ENCODE measurements at places on chromosomes 5 and 9.
A peak's percentile ranks its signal among the peaks of the same experiment; 100 is the strongest.

GRCh38 chr5:94113-94892 is 2.3 kb downstream of the PLEKHG4B start:
- no peak for DNase-seq

GRCh38 chr5:150534811-150535210 is 26.9 kb downstream of the NDST1 start:
- no peak for DNase-seq

DNA sequence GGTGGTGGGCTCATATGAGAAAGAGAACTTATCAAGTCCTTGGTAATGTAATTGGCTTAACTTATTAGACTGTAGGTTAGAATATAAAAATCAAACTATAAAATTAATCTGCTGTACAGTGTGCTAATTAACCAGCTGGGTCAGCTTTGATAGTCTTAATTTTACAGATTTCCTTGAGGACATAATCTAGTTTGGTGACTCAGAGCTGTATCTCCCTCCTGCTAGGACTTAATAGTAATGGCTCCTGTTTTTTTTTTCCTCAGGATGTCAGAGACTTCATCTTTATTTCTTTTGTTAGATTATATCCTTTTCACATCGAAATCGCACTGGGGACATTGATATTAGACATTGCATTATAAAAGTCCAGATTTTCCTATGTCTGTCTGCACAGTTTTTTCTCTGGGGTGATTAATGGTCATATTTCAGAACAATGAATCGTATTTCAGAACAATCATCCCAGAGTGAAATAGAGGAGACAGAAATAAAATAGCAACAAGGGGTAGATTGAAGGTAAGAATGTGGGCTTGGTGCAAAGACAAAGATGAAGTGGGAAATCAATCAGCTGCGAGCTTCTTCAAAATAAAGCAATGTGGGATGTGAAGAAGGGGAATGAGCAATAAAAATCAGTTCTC is 346.4 kb upstream of the RIOK2 start:
- DNase-seq = no peak

DNA sequence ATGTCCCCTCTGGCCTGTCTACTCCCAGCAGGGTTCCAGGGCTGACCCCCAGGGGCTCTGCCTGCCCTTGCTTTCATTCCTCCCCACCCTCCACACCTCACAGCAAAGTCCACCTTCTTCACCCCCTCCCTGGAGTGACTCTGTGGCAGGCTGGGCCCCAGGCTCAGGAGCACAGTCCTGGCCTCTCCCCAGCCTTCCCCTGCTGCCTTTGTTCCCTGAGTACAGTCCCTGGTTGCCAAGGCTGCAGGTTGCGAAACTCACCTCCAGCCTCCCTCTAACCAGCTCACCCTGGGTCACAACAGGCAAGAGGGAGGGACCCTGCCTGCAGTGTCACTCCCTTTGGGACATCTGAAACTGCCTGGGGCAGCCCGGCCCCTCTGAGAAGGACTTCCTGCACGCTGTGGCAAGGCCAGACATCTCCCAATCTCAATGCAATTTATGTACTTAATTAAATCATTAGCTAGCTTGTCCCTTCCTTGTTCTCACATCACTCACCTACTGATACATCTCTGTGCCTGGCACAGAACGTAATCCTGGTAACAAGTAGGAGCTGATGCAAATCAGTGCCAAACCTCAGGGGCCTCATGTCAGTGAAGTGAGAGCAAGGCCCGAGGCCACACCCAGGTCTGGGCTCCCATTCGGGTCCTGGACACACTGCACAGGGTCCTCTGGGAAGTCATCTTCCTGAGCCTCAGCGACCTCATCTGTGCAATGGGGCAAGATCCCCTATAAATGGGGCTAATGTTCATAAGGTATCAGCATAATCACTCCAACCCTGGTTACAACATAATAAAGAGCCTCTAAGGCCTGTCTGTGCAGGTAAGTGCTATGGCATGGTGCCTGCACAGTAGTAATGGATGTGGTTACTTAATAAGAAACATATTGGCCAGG is 27.3 kb upstream of the TRIM14 start:
- DNase-seq = peak; percentile 38

- DNase-seq = no peak
Measured at GRCh38 chr5:168681556-168682183, 102.5 kb upstream of the PANK3 start.

DNA sequence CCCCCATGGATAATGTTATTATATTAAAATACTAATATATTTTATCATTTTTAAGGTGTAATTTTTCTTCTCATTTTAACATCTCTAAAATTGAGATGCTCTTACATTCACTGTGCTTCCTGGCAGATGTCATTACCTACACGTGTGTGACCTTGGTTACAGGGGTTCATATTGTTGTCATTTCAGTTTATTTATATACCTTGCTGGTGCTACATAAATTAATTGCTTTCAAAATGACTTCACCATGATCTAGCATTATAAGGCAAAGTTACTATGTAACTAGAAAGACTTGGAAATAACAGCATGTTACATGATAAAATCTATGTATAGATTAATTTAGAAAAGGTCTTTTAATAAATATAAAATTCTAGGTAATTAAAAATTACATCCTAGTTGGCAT is 60.9 kb downstream of the ARHGEF28 start:
- DNase-seq = no peak

- no peak for DNase-seq
Measured at GRCh38 chr5:24226479-24226878, 418.3 kb downstream of the CDH10 start.

- DNase-seq = no peak
Measured at GRCh38 chr5:131525805-131526204, 109.2 kb downstream of the RAPGEF6 start.

DNA sequence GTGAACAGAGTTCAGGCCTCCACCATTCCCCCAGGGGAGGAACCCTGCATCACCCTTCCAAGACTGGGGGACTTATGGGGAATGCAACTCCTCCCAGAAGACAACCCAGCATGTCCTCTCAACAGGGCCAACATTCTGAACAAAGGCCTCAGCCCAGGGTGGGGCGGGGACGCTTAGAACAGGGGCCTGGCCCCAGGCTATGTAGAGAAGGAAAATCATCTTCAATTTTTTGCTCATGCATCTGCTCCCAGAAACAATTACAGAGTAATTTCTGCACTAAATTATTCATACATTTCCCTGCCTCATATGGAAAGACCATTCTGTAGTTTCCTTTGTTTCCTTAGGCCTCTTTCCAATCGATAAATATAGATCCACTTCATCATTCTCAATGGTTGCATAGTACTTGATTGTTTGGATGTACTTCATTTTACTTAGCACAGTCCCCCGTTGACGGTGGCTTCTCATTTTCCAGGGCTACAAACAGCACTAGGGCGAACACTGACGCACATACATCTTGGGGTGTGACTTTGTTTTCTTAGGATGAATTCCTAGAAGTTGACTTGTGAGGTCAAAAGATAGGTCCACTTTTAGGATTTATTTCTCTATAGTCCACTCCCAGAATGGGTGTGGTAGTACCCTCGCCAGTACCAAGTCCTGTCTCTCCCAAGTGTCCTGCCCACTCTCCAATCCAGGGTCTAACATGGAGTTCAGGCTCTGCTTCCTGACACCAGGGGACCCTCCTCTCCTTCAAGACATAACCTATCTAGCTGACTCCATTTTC is 27.2 kb upstream of the SMU1 start:
- DNase-seq = no peak

DNA sequence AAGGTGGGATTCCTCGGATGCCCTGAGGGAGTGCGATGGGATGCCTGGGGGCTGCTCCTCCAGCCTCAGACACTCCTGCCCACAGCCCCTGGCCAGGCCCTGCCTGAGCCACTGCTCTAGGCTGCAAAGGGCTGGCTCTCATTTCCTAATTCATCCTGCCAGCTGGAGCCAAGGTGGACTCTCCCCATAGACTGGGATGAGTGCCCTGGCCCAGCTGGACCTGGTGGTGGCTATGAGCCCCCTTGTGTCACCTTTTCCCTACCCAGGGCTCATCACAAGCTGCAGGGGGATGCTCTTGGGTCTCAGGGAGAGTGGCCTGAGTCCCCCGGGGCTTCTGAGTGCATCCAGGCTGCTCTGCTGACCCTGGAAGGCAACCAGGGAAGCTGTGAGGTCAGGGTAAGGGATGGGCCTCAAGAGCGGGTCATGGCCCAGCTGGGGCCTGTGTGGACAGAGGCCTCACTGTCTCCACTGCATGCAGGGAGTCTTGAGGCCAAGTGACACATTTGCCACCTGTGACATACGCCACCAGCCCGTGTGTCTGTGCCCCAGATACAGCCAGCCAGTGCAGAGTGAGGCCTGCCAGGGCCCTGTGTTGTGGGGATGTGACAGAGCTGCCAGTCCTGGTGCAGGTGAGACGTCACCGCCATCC is 102.7 kb upstream of the IER5L start:
- no peak for DNase-seq

GRCh38 chr5:126780165-126780827 is 3.4 kb downstream of the LMNB1 start:
- DNase-seq = peak; percentile 49

DNA sequence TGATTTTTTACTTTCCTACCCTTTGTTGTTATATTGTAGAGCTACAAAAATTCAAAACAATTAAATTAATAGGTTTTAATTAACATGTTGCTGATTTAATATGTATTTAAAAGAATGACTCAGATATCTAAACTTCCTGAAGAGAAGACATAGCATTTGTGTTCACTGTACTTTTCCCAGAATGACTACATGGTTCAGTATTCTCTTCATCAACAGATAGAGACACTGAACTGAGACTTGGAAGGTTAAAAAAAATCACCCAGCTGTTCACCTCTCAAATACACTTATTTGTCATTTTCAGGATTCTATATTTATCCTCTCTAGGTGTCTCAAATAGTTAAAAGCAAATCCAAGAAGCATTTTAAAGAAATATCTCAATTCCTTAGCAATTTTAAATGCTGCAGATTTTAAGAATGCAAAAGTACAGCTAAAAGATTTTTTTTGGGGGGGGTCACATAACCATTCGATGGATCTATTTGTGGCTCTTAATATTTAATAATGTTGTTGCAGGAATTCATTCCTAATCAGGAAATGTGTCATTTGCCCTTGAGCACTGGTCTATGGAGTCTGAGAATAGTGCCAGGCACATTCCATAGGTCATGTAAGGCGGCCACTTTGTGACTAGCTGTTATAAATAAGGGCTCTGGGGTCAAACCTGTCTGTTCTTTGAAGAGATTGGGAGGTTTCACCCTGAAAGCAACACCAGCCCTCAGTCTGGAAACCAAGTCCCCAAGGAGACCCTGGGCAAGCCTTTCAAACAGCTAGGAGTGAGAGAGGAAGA is 463.1 kb downstream of the NR2F1-AS1 start:
- DNase-seq = no peak

DNA sequence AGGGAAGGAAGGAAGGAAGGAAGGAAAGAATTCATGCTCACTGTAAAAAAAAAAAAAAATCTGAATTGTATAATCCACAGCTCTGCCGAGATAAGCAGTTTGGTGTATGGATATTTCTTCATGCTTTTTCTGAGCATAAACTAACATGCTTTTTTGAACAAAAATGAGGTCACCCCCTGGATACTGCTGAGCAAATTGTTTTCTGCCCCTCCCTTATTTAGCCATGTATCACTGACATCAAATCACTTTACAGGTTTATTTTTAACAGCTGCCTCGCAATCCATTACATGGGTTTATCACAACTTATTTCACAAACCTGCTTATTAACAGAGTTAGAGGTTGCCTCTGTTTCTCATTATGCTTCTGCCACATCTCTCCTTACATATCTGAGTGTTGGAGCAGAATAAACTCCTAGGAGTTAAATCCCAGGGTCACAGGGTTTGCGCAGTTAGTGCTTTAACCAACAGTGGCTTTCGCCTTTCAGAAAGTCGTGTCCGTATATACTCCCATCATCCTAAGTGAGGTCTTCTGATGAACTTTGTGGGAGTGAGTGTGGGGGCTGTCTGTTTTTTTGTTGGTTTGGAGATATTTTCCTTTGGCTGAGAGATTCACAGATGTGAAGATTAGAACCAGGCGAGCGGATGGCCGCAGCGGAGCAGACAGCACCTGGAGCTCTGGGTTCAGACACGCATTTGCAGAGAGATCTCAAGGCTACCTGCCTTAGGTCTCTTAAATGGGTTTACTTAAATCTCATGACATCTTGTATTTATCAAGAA is 57.7 kb downstream of the AK8 start:
- no peak for DNase-seq

DNA sequence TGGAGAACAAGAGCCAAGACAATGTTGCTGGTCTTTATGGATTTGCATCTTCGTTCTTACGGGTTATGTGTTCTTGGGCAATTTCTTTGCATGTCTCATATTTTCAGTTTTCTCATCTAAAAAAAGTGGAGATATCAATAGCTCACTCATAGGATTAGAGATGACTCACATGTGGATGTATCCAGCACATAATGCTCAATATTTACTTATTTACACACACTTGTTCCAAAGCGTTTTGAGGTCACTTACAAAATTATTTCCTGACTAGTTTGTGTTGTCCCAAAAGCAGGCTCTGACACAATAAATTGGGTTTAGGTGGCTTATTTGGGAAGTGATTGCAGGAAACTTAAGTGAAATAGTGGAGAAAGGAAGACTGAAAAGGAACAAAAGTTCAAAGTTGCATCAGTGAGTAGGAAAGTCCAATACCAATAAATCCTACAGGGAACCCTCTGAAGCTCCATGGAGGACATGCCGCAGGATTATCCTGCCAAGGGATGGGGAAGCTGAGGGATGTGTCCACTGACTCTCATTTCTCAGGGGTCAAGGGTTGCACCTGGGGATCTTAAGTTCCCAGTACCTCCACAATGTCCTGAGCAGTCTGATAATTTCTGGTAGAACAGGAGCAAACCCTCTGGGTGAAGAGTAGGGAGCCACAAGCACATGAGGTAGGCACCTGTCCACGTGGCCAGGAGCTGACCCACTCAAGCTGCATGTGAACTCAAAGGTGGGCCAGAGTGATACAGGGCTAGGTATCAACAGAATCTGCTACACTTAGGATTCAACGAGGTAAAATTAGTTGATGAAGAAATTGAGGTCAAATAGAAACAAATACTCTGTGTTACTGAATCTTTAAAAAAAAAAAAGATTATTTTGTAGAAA is 37.4 kb upstream of the SLC44A1 start:
- no peak for DNase-seq

All from left kidney (tissue), 8 donors.